ENCODE measurements at places on chromosomes 7 and 10.

- DNase-seq, result no peak
Observed at GRCh38 chr7:77837966-77838365, 39.4 kb downstream of the PHTF2 start.

DNA sequence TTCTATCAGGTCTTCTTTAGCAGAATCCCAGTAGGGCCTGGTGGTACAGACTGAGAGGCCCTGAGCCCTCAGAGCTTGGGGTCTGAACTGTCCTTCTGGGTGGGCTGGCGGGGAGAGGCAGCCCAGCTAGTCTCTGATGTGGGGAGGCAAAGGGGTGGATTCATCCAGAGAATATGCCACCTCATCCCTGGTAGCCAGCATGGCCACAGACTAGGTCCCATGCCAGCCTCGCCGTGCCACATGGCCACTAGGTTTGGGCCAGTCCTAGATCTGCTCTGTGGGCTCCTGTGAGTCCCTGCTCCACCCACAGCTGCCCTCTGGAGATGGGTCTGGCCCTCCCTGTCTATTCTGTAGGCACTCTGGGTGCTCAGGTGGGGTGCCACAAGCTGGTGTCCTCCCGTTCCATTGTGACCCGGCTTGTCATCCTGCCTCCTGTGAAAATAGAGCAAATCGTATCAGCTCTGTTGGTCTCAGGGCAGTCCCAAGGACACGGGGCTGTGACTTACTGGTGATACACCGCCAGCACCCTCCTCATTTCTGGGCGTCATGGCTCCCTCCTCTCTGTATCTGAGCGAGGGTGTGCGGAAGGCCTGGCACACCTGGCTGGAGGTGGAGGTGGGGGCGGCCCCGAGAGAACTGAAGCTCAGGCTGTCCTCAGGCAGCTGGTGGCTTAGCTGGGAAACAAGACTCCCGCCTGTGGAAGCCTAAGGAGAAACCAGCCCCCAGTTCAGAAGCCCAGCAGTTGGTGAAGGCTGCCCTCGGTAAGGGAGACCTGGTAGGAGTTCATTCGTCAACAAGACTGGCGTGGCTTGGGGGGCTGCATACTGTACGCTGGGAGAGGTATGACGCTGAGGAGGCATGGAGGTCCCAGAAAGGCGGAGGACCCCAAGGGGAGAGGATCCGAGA is 33.3 kb downstream of the UNC5B start:
- no peak for DNase-seq

- DNase-seq, result no peak
Observed at GRCh38 chr10:87095236-87095945, 385 bp downstream of the SHLD2 start.

GRCh38 chr10:58393317-58393716 is 8.1 kb downstream of the TFAM start:
- no peak for DNase-seq

- DNase-seq, result no peak
Observed at GRCh38 chr7:25790963-25791362, 361.0 kb upstream of the NFE2L3 start.

GRCh38 chr10:118495499-118495898 is 99.9 kb downstream of the PRLHR start:
- DNase-seq, result no peak

DNA sequence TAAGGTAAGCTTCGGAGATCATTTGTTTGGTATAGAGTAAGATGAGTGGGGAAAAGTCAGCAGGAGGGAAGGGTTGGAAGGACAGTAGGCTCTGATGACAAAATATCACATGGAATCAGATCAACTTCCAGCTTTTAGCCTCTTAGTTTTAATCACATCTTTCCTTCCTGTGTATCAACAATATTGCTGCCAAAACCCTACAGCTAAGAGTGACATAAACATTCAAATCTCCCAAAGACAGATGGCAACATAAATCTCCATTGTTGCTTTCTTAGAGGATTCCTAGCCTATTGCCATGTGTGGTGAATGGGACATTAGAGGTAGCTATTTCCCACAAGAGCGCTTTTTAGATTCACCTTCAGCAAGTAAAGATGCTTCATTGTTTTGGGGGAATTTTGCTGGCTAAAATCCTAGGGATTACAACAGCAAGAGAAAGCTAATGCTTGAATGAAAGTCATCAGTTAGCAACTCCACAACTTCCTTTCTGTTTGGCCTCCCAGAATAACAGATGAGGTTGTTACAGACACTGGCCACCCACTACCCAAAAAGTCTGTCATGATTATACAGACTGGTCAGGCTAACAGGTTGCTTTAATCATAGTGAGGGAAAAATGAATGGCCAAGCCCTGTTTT is 35.2 kb upstream of the FZD1 start:
- no peak for DNase-seq

DNA sequence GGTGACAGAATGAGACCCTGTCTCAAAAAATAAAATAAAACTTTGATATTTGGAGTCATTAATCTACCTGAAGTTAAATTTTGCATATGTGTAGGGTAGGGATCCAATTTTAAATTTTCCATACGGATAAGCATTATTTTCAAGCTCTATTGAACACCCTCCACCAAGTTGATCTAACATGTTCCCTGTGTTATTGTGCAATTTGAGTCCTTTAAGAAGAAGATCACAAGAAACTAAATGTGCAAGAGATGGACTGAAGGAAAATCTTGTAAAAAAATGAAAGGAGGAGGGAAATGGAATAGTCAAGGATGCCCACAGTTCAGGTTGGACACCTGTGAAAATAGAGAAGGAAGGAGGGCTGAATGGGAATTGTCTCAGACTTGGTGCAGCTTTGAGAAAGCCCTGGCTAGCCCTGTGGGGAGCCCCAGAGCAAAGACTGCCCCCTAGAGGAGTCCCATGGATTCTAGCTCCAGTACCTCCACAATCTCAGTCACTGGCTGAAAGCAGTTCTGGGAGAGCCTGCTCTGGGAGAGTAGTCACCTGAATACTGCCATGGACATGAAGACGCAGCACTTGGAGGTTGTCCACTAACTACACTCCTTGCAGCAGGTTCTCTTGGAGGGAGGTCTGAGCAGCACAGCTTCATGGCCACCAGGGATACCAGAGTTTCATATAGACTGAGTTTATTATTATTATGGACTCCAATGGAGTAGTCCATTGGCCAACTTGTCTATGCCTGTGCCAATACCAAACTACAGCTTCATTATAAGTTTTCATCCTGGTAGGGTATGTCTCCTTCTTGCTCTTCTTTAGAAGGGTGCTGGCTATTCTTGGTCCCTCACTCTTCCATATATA is 5.7 kb upstream of the TIAL1 start:
- no peak for DNase-seq

GRCh38 chr10:45461034-45461433 is 87.0 kb downstream of the ALOX5 start:
- DNase-seq, result no peak

- DNase-seq, result no peak
Observed at GRCh38 chr10:14648005-14648765, 126.5 kb downstream of the FAM107B start.

DNA sequence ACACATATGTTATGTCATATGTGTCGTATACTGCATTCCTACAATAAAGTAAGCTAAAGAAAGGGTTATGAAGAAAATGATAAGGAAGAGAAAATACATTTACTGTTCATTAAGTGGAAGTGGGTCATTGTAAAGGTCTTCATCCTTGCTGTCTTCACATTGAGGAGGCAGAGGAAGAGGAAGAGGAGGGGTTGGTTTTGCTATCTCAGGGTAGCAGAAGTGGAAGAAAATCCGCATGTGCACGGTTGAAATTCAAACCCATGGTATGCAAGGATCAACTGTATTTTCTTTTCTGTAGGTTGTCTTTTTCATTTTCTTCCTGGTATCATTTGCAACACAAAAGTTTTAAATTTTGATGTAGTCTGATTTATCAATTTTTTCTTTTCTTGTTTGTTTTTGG is 6.3 kb downstream of the PLEKHA8 start:
- DNase-seq, result no peak

DNA sequence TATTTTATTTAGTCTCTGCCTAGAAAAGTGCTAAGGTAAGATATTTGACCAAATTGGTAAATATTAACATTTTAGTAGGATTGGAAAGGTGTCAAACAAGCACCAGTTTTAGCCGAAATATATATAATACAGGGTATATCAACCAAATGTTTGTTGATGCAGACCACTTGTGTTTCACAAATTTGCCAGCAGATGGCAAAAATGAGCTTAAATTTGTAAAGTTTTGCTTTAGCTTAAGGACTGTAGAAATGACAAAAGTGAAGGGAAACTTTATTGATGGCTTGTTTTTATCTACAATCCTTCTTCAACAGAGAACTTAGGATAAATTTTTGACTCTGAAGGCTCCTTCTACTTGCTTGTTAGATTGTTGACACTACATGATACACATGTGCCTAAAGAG is 4.8 kb upstream of the POLR1F start:
- DNase-seq, result peak; percentile 22

DNA sequence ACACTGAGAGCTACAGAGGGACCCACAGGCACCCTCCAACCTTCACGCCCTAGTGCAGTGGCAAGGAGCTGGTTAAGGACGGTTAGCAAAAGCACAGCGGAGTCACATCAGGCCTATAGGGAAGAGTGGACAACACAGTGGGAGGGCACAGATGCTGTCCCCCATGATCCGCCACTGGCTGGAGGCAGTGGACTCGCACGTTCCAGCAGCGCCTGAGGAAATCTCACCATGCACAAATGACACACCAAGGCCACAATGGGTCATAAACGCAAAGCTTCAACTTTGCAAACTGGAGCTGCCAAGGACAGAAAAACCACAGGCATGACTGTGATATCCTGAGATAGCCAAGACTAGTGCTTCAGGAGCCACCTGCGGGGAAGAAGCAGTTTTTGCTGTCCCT is 58.8 kb downstream of the GRB10 start:
- no peak for DNase-seq

DNA sequence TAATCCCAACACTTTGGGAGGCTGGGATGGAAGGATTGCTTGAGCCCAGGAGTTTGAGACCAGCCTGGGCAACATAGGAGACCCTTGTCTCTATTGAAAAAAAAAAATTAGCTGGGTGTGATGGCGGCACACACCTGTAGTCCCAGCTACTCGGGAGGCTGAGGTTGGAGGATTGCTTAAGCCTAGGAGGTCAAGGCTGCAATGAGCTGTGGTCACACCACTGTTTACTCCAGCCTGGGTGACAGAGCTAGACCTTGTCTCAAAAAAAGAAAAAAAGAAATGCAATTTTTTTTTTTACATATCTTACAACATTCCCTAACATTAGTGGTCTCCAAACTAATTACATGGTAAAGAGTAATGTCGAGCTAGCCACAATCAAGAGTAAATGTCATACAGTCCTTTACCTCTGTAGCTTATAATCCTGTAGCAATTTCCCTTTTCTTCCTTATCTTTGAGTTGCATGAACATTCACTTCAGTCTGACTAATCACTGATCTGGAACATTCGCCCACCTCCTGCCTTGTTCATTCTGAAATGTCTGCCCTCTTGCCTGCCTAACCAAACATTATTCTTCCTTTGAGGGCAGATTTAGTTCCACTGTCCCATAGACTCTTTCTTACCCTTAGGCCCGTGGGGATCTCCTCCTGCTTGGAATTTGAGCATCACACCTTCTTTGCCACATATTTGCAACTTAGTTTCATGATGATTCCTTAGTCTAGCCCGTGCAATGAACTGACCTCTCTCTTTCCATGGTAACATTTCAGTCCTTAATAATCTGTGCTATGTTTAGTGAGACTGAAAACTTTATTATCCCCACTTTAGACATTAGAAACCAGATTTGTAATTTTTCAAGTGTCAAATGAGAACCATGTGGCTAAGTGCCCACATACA is 4.8 kb upstream of the VCL start:
- no peak for DNase-seq

DNA sequence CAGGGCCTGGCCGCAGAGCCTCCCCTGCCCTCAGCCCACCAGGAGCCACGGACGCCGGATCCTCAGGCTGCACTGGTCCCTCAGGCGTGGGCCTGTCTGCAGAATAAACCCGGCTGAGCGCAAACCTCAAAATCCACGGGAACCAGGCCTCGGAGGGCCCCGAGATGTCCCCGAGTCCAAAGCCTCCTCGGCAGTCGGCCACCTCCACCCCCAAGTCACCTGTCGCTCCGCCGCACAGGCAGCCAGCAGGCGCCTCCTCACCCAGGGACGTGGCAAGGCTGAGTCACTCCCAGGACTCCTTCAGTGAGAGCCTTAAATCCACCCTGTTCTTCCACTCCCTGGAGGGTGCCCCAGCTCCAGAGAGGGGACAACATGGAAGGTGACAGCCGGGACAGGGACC is 33.2 kb downstream of the STK32C start:
- no peak for DNase-seq

DNA sequence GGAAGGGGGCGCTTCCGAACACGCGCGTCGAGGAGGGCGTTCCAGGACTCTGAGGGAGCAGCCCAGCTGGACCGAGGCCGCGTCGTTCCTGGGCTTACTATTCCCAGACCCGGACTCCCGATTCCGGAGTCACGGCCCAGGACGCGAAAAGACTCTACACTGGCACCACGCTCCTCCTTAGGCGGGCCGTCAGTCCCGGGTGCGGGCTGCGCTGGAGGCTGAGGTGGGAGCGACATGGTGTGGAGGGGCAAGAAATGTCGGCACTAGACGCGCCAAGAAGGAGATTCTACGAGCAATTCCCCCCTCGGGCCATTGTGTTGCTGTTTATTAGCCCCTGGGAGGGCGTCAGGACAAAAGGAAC is 584 bp upstream of the RUNDC3B start:
- DNase-seq, result no peak

GRCh38 chr10:107806026-107806425 is 641.5 kb upstream of the SORCS1 start:
- no peak for DNase-seq

DNA sequence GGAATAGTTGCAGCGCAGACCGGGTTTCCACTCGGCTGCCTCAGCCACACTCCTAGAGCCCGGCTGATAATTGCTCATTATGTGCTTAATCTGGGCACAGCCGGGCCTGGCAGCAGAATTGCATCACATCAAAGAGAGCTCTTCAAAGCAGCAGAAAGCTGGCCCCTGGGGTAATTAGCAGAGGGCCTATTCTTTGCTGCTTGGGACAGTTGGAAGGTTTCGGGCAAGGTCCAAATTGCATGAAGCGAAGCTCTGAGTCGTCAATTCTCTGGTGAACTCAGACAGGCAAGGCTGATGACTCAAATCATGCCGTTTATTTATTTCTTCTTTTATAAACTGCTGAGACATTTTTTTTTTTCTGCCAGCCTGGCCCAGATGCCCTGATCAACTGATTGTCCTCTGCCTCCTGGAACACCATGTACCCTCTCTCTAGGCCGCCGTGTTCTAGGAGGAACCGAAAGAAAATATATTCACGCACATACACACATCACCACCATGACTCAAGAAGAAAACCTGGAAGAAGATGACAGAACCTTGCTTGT is 242.2 kb downstream of the RAB11FIP2 start:
- DNase-seq, result no peak

DNA sequence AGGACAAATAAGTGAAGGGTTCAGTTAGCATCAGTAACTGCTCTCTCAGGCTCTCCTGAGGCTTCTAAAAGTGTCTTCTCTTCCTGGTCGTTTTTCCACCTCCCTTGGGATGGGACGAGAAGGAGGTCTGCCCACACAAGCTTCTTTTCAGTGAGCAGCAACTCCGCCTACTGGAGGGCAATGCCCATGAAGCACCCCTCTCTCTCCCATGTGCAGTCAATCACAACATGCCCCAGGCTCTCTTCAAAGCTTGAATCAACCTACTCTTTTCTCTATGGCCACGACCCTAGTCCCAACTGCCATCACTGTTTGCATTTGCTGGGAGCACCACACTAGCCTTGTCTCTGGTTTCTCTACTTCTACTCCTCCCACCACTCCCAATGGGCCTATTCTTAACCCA is 135.6 kb downstream of the RPS24 start:
- DNase-seq, result no peak
